ENCODE measurements at places on chromosomes 7 and 10.

DNA sequence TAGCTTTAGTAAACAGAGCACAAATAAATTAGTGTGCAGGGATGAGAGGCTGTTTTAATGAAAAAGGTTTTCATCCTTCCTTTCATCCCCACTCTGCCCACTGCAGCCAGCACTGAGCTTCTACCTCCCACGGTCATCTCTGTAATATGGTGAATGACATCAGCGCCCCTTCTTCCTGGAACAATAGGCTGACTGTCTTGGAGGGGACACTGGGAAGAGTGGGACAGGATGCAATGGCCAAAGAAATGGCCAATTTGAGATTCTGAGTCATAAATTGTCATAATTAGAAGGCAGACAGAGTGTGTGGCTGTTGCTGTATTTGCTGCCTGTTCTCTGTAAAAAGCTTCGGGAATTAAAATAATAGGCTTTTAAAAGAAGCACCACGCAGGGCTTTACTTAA is 126.7 kb upstream of the CALN1 start:
- DNase-seq, result no peak

- no peak for DNase-seq
These were observed 6.9 kb downstream of the RET start for GRCh38 chr10:43083764-43084163.

- no peak for DNase-seq
These were observed 174.8 kb upstream of the NAMPT start for GRCh38 chr7:106459397-106460072.

DNA sequence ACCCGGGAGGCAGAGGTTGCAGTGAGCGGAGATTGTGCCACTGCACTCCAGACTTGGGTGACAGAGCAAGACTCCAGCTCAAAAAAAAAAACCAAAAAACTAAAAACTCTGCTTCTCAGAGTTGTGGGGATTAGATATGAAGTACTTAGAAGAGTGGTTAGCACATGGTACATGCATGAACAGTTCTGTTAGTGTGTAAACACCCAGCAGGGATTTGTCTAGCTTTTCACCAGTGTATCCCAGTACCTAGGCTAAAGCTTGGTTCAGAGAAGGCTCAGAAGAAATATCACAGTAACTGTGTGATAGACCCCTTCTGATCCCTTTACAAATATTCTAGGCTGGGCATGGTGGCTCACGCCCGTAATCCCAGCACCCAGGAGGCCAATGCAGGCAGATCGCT is 9.5 kb downstream of the PPIA start:
- DNase-seq, result no peak

DNA sequence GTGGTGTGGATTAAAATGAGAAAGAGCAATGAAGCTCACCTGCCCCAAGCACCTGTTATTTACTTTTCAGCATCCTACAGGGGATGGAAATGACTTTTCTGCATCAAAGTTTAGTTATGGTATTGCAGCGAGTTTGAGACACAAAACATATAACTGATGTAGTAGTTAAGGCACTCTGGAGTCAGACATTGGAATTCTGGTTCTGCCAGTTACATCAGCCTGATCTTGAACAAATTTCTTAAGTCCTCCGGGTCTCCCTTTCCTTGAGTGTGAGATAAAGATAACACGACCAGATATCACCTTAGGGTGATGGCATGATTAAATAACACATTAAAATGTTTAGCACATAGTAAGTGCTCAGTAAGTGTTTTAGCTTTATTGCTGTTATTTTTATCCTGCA is 97.4 kb downstream of the ATXN7L1 start:
- DNase-seq, result no peak

DNA sequence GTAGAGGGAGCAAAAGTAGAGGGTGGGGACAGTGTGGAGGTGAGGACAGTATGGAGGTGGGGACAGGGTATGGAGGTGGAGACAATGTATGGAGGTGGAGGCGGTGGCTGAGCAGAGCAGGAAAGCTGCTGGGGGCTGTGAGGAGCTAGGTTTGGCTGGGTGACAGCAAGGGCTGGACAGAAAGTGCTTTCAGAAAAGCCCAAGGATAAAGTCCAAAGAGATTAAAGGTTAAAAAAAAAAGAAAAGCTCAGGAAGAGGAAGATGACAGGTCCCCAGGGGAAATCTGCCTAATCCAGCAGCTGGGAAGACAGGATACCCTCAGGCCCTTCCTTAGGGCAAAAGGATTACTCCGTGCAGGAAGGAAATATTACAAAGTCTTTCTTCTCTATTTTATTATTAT is 32.1 kb upstream of the PFKFB3 start:
- no peak for DNase-seq

DNA sequence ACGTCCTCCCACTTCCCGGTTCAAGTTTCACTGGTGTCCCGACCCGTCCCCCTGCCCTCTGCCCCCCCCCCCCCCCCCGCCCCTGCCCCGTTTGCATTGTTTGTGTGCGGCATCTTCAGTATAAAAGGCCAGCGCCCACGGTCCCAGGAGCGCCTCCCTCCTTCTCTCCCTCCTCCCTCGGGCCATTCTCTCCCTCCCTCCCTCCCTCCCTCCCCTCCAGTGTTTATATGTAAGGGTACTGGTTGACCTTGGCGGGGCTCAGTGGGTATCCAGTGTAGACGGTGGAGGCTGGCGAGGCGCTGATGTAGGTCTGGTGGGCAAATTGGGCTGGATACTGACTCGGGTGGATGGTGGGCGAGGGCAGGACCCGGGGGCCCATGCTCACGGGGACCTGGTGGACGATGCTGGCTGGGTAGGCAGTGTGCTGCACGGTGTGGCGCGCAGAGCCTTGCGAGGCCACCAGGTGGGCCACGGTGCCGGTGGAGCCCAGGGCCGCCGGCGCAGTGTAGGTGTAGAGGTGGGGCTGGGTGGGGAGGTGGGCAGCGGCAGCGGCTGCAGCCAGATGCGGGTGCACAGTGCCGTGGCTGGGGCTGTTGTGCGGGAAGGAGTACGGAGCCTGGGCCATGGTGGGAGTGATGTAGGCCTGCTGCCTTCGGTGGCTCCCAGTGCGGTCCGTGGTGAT is 49.4 kb downstream of the CLEC2L start:
- DNase-seq, result no peak

DNA sequence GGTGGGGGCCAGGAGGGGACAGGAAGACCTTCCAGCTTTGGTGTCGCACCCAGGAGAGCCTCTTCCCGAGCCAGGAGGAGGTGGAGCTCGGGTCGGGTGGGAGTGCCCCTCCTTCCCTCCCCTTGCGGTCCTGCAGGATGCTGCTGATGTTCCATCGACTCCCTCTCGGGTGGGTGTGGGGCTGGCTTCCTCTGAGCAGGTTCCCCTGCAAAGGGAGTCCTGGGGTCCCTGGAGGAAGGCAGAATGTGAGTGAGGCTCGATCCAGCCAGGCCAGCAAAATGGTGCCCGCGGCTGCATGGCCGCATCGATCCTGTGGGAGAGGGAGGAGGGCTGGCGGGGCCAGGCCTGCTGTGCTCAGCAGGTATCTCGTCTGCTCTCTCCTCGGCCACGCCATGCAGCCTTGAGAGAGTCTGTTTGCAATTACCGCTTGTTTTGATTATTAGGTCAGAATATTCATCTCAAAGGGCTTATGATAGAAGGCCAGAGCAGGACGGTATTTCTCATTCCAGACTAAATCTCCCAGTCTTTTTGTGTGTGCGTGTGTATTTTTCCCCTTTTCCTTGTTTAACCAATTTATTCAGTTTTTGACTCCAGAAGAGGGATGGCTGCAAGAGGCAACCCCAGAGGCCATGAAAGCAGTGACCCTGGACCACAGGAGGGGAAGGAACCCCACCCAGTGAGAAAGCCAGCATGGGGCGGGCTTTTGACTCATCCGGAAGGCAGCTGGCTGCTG is 137.3 kb upstream of the ZMIZ1 start:
- peak; percentile 77 for DNase-seq

DNA sequence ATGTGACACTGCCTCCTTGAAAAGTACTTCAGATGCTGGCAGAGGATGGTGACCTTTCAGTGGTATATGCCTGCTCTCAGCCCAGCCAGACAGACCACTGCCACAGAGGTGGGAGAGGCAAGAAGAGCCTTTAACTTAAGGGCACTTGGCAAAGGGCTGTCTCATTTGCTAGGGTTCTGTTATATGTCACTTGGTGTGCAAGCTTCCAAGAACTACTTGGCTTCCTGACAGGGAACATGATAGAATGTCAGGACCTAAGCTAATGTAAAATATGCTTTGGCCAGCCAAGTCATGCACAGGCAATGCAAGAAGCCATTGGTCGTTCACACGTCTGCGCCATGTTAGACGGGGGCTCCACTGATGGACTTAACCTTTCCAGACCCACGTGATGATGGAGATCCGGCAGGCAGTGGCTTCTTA is 54.7 kb downstream of the RBM20 start:
- peak; percentile 55 for DNase-seq

GRCh38 chr7:1843921-1844335 is 173.9 kb downstream of the ELFN1 start:
- DNase-seq, result no peak

- no peak for DNase-seq
These were observed 544.1 kb downstream of the SORCS3 start for GRCh38 chr10:105185161-105185560.

DNA sequence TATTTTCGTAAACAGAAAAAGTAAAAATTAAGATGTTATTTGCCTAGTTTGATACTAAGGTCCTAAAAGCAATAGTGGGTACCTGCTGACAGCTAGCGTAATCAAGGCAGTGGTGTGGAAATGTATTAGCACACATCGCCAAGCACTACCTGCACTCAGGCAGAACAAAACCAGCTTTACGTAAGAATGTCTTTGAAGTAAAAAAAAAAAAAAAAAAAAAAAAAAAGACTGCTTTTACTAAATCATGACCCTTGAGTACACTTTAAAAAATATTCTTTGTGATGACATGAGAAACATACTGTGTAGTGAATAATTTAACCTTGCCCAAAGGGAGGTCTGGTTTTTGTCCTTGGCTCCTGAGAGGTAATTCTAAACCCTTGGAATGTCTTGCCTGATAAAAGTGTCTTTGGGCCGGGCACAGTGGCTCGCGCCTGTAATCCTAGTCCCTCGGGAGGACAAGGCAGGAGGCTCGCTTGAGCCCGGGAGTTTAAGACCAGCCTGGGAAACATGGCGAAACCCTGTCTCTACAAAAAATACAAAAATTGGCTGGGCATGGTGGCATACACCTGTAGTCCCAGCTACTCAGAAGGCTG is 12.7 kb downstream of the XRCC2 start:
- DNase-seq, result no peak

- no peak for DNase-seq
These were observed 32.2 kb upstream of the MACC1 start for GRCh38 chr7:20249376-20249775.

DNA sequence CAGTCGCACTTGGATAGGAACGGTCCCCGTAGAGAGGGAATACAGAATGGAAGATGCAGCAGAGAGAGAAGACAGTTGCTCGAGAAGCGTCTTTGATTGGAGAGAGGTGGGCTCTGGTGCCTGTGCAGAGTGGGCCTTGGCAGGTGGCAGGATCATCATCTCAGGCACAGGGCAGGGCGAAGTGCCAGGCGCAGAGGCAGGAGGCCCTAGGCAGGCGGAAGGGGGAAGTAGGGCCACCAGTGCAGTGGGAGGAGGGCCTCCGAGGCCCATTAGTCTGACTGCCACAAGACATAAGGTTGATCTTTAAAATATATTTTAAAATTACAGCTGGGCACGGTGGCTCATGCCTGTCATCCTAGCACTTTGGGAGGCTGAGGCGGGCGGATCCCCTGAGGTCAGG is 10.1 kb downstream of the CARD11 start:
- DNase-seq, result no peak

- no peak for DNase-seq
These were observed 26.4 kb downstream of the ANXA8 start for GRCh38 chr10:47457528-47457820.

DNA sequence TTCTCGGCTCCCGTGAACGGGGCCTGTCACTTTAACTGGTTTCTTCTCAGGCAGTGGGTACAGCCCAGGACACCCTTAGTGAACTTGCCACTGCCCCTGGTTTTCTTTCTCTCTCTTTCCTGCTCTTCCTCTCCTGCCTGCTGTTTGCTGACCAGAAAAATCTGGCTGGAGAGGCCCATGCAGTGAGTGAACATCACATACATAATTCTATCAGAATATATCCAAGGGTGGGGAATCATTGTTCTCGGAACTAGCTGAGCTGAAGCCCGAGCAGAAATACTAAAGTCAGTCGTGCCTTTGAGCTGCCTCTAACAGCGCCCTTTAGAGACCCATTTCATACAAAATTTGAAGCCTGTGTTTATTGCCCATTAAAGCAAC is 501.5 kb upstream of the GALNT17 start:
- peak; percentile 51 for DNase-seq

DNA sequence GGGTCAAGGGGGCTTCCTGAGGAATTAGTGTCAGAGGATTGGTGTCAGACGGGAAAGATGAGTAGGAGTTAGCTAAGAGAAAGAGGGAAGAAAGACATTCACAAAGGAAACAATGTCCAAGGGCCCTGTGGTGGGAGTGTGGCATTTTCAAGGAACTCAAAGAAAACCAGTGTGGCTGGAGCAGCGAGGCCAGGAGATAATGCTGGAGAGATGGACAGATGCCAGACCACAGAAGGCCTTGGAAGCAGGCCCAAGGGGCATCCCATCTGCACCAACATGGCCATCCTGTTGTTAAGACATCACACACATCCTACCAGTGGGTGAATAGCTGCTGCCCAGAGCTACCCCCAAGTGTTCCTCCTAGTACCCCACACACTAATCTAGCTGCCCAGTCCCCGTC is 36.1 kb upstream of the CUL1 start:
- peak; percentile 38 for DNase-seq

GRCh38 chr10:65818990-65819389 is 1106.8 kb upstream of the LRRTM3 start:
- no peak for DNase-seq

DNA sequence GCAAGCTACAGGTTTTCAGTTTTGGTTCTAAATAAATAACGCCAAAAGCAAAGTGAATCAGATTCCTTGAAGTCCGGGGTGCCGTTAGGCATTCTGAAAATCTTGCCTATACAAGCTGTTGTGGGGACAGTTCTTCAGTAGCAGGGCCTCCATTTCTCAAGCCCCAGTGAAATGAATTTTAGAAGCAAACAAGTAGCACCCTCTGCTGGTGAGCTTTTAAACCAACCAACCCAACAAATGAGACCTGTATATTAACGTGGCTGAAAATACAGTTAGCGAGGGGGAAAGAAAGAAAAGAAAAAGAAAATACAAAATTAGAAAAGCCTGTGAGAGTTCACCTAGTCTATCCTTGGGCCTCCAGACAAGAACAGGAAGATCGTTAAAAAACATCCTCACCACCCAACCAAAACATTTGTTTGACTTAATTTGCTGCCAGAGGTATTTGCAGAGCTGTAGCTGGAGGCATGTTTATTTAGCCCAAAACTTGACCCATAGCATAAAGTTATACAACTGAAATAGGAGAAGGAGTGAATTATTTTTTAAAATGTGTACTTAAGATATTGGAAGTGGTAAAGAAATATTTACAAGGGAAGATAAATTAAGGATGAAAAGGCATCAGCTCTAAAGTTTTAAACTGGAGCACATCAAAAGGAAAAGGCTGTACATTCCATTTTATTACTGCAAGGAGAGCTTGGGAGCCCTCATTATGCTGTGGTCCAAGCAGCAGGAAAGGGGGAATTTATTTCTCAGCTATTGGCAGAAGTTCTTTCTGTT is 98.9 kb downstream of the DYNC1I1 start:
- no peak for DNase-seq

DNA sequence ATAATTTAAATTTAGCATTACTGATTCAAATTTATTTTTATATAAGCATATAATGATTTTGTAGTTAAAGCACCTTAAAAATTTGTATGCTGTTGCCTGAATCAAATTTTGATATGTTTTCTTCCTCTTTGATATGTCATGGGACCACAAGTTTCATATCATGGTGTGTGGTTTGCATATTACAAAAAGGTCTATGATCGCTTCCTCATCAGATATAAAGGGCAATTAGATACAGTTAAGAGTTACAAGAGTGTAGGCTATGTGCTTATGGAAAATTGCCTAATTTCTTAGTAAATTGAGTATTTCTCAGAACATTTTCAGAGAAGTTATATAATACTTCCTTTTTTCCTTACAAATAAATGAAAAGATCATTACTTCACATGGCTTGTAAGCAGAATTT is 22.2 kb downstream of the MRC1 start:
- DNase-seq, result no peak
